HS-27A (cell line): ENCODE measurements at places on chromosomes 5 and 9.

DNA sequence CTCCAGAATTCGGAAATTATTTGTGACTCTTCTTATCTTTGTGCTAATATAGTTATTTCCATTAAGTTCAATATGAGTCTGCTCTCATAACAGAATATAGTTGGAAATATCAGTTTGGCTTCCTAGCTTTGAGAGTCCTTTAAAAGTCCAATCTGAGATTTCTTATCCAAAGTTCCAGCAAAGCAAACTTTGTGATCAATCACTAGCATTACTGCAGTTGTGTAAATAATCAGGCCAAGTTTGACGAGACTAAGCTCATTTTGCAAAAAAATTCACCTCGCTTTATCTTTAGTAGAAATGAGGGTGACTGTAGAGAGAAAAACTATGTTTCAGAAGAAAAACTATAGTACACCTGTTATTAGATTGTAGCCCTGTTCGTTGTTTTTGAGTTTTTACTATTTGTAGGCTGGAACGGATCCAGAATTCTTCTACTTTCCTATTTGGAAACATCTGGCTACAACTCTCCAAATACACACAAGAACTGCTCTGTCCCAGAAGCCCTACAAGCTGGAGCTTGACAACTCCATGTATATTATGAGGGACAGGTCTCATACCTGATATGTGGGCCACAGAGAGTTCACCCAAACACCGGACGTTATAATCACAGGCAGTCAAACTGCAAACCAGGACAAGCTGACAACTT, 47.8 kb downstream of the RAPGEF1 start:
- DNase-seq, result no peak

DNA sequence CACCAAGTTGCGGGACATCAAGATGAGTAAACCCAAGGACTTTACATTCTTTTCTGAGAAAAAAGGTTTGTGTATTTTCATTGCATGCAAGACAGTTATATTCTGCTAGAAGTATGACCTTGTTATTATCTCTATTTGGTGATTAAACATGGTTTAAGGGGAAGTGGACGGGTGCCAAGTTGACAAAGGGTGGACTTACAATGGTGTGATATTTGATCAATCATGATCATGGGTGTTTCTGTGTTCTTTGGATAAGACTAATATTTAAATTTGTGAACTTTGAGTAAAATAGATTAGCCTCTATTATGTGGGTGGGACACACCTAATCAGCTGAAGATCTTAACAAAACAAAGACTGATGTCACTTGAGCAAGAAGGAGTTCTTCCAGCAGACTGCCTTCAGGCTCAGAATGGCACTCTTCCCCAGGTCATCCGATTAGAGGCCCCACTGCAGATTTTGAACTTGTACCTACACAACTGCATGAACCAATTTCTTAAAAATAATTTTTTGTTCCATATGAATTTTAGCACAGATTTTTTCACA, 782.9 kb downstream of the CDH12 start:
- no peak for DNase-seq

- DNase-seq, result no peak
These were observed 283.4 kb upstream of the IRX2 start for GRCh38 chr5:3034881-3035280.

GRCh38 chr5:19554524-19554923, 433.5 kb downstream of the CDH18 start:
- DNase-seq, result no peak

DNA sequence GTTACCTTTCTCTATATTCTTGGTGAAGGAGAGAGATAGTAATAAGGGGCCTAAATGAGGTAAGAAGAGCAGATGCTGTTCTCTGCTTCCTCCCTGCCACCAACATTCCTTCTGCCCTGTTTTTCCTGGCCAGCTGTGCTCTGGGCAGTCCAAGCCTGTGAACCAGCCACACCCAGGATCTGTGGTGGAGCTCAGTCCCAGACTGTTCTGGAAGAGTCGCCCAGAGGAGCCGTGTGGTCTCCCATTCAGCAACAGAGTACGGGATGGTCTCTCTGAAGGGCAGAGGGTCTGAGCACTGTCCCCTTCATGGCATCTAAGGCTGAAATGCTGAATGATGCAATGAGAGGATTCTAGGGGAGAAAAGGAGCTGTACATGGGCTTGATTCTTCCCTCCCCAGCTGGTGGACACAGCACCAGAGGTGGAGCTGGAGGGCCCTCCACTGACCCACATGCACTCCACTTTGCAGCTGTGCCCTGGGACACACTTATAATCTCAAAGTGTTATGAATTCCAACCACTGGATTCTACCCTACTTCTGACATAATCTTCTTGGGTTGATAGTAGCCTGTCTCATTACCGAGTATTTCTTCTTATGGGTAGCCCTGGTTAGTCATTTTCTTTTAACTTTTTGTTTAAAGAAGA, 70.8 kb upstream of the RPS23 start:
- DNase-seq, result no peak

DNA sequence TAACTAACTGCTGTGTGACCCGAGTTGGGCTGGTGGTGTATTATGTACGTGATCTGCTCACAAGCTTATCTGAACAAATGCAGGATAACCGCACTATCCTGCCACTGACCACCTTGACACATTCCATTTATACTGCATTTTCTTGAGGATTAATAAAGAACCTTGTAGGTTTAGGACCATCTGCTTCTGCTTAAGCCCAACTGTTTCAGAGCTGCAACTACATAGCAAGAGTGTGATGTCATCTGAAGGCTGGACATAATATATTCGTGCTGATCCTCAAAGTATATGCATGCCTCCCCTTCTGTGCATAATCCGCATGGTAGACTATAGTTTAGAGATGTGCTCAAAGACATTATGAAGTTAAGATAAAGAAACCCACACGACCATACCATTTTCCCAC, 435.9 kb downstream of the BNC2 start:
- DNase-seq, result no peak

DNA sequence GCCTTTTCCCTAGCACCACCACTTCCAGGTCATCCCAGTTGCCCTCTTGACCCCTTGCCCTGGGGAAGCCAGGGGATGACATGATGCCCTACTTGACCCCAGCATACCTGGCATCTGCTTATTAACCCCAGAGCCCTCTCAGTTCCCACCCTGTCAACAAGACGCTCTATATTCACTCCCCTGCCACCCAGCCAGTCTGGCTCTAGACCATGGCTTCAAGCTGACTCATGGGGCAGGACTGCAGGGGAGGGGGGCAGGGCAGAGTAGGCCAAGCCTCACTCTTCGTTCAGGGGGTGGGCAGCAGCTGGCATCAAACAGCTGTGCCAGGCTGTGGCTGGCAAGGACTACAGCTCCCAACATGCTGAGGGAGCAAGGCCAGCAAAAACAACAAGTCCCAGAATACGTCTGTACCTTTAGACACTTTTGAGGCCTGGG, 5.3 kb downstream of the ATOSB start:
- DNase-seq, result no peak

- no peak for DNase-seq
These were observed 322.8 kb upstream of the RFX3 start for GRCh38 chr9:3848445-3849114.

DNA sequence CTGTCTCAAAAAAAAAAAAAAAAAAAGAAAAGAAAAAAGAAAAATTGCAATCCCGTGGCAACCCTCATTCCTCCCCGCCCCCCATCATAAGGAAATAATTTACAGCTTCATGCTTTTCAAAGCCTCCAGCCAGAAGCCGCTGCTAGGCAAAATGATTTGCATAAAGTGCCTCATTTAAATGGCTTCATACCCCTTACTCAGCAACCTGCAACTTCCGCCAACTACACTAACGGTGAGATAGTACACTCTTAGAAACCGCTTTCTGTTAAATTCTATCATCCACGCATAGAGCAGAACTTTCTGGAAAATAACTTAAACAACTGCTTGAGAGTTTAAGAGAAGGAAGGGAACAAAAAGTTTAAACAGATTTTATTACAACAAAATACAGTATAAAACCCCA, 17.8 kb downstream of the SERINC5 start:
- DNase-seq, result no peak

DNA sequence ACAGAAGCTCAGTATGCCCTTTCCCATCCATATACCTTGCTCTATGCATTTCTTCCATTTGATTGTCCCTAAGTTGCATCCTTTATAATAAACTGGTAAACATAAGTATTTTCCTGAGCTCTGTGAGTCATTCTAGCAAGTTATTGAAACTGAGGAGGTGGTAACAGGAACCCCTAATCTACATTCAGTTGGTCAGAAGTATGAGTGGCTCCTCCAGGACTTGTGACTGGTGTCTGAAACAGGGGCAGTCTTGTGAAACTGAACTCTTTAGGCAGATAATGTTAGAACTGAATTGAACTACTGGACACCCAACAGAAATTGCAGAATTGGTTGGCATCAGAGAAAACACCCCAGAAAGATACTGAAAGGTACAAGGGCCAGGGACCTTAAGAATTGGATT, 133.1 kb upstream of the POU5F2 start:
- DNase-seq, result no peak

DNA sequence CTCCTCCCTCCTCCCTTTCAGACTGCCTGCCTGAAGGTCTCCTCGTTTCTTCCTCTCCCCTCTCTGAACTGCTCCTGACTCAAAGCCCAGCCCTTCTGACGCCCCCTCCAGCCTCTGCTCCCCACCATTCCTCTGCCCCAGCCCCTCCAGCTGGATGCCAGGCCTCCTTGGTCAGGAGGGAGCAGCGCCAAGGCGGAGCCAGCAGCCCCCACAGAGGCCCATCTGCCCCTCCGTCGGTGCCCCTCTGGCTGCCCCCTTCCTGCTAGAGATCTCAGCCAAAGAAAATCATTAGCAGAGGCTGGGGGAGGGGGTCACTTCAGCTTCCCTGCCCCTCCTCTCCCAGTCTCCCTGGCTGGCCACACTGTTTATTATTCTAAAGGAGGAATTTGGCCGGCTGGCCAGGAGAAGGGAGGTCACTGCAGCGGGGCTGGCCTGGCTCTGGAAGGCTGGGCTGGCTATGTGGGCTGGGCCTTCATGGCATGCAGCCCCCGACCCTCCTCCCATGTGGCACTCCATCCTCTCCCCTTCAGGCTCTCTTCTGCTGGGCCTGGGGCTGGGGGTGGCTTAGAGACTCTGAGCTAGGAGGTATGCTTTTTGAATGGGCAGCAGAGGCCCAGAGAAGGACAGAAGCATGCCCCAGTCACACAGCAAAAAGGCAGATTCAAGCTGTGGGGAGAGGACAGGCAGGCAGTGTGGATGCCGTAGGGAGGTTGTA, 16.9 kb downstream of the PDGFRB start:
- DNase-seq, result no peak
